ENCODE measurements at places on chromosomes 7 and 10.

DNA sequence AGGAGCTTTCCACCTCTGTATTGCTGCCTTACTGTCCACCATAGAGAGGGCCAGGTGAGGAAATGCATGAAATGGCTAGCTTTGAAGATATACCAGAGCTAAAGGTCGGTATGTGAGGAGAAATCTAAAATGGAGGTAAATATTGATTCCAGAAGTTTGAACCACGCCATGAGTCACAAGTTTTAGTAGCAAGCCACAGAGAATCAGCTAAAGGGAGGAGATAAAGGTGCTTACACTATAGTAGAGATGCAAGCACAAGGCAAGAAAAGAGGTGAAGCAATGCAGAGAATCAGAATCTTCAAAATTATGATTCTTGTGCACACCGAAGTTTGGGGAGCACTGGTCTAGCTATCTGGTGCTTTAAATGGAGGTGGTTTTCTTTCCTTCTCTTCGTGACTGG, 3.0 kb upstream of the GSAP start:
- DNase-seq, result no peak

DNA sequence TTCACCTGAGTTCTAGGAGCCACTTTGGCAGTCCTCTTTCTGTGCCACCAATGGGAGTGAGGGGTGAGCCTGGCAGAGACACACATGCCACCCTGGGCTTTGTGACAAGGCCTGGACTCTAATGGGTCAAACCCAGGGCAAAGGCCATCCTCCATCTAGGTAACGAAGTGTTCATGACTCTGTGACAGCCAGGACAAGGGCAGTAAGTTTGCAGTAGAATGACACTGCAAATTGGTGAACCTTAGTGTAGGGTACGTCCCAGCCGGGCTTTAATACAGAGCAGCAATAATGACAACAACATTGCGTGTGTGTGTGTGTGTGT, 43.3 kb downstream of the PAPSS2 start:
- DNase-seq, result no peak

DNA sequence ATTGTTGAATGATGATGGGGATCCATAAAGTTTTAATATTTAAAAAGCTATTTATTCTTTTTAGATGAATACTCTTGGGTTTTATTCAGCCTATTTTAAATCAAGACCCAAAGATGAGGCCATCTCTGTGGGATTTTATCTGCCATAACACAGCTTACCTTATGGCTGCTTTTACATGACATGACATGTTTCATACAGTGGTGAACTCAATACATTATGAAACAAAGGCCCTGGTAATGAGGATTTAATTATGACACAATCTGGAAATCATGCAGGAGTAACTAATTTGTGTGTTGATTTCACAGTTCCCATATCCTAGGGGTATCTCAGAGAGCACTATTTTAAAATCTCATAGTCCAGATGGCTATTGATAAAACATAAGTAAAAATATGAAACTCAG, 661.8 kb upstream of the FZD8 start:
- DNase-seq, result no peak

DNA sequence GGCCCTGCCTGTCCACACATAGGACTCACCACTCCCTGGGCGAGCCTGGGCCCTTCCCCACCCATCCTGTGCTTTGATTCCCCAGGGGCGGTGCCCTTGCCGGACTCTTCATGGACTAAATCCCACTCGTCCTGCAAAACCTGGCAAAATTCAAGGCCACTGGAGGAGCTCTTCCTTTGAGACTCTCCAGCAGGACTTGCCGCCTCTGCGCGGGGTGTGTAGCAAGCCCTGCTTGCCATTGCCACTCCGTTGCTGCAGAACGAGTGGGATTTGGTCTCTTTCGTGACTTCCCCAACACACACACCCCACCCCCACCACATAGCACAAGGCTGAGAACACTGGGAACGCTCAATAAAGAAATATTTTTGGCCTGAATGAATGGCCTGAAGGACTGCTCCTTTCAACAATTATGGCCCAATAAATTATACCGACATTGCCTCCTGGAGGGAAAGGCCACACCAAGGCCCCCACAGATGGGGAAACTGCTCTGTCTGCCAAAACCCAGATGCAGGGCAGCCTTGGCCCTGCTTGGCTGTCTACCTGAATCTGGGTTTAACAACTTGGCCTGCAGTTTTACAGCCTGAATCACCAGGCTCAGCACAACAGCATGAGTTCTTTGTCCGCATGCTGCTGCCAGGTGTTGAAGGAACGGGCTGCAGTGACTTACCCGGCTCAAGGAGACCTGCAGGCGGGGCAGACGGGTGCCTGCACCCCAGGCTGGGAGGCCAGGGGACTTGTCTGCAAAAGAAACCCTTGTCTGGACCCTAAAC, 72.8 kb upstream of the KAT6B start:
- no peak for DNase-seq

DNA sequence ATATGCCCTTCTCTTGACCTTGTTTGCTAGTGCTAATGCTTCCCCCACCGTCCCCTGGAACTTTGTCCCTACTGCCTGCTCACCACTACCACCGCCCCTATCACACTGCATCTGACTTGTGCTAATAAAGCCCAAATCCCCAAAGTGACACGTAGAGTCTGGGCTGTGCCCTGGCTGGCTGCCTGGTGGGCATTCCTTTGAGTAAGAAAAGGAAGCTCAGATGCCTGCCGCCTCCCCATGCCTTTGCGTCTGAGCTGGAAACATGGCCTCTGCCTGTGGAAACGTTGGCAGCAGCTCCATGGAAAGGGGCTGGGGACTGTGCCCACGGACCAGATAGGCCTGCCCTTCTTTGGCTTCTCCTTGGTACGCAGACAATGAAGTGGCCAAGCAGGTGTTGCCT, 138.3 kb downstream of the CYP26A1 start:
- no peak for DNase-seq
